ENCODE measurements at places on chromosomes 3 and 15.

DNA sequence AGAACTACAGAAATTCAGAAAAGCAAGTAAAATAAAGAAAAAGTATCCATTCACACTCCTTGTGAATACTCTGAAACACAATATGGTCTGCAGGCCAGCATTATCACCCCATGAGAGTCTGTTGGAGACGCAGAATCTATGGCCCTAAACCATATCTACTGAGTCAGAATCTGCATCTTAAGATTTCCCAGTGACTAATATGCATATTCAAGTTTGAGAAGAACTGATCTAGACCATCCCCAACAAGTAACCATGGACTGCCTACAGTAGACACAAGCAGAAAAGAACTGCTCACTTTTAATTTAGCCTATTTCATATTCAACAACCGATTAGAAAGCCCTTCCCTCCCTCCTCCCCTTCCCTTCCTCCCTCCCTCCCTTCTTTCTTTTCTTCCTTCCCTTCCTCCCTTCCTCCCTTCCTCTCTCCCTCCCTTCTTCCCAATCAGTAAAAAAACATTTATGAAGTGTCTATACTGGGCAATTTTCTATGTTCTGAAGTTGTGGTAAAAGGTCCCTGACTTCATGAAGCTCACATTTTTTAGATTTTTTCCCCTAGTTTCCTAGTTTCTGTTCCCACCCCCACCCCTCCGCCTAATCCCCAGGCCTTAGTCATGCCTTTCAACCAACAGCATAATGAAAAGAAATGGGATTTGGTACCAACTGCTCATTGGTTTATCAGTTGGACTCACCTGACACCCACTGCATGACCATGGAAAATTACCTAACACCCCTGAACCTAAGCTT lies 125.2 kb downstream of the CNTN3 start:
- DNase-seq = no peak

GRCh38 chr15:54843006-54843405 lies 353.7 kb downstream of the RSL24D1 start:
- DNase-seq = no peak

DNA sequence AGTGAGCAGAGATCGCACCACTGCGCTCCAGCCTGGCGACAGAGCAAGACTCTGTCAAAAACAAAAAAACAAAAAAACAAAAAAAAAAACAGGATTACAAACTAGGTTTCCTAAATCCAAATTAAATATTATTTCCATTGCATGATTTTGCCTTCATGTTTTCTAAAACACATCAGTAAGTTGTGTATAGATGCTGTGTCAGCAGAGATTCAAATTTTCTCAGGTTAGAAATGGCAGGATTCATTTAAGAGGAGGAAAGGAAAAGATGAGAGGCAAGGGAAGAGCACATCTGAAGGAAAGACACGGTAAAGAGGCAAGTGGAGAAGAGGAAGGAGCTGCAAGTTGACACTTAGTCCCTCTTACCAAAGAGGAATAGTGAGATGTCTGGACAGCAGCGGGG lies 51.8 kb upstream of the PPARG start:
- no peak for DNase-seq

DNA sequence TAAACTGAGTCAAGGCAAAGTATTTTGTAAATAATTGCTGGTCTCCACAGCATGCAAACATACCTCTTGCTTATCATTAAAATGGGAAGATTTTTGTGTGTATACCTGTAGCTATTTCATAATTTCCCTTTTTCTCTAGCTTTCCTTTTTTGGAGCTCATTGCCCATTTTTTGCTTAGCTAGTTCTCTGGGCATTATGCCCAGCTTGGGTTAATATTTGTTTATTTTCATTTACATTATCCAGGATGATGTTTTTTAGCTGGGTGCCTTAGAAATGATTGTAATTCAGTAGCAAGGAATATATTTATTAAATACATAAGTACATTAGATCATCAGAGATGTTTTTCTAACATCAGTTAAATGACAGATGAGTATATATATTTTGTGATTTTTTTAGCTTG lies 1271.7 kb upstream of the GBE1 start:
- DNase-seq = no peak

- DNase-seq = peak; percentile 60
These were observed 36.2 kb upstream of the COL6A6 start for GRCh38 chr3:130480736-130481135.

GRCh38 chr3:183576487-183577107 lies 21.1 kb upstream of the KLHL6 start:
- DNase-seq = peak; percentile 98

GRCh38 chr3:51500632-51501131 lies 867 bp upstream of the DCAF1 start:
- no peak for DNase-seq

DNA sequence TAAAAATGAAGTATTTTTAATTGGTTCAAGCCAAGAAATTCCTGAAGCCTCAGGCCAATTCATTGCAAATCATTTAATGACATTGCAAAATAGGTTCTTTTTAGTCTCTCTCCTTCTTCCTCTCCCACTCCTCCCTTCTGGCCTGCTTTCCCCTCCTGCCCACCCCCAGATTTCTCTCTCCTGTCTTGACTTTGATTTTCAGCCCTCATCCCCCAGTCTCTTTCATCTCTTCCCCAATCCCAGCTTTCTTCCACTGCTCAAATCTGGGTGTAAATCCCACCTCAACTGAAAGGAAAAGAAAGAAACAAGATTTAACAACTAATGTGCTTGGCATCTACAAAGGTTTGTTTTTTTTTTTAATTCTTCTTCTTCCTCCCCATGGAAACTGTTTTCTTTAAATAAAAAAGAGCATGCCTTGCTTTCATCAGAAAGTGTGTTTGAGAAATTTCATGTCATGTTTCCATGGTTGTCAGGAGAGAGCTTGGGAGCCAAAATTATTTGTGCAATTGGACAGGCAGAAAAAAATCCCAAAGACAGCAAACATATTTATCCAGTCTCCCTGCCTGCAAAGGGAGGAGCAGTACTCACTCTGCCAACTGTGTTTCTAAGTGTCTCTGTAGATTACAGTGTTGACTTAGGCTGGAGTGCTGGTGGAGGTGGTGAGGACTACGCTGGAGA lies 50.4 kb downstream of the BOC start:
- no peak for DNase-seq

DNA sequence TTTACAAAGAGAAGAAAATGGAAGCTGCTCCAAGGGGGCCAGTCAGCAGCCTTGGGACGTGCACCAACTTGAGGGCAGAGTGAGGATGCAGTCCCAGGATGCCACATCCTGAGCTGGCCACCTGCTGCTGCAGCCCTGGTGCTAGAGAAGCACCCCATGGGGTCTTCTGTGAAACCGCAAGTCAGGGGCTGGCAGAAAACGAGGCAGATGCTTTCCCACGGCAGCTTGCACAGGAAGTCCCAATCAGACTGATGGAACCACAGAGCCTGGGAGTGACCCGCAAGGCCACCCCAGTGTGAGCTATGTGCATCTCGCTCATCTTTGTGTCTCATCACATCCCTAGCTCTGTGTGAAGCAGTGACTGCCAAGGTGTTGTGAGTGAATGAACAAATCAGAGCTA lies 76.5 kb downstream of the NUP210 start:
- no peak for DNase-seq

DNA sequence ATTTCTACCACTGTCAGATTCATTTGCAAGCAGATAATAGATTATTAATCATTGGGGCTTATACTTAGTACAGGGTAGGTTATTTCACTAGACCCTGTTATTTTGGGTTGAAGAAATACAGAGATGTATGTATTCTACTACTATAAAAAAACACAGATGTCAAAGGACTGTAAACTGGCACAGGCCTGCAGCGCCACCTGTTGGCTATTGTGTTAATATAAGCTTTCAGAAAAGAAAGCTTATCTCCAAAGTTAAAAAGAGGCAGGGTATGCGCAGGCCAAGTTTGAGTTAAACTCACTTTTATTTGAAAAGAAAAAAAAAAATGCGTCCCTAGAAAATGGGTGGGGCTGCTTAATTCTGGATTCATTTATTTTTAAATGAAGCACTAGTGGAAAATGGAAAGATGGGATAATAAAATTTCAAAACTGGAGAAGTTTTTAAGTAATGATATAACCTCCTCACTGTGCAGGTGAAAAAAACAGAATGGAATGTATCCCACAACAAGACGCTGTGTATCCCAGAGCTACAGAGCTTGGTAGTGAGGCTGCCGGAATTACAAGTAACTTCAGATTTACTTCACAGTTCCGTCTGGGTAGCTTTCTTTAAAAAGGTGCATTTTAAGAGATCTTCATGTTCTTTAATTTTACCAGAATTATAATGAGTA lies 407.2 kb upstream of the TGFBR2 start:
- DNase-seq = peak; percentile 74

GRCh38 chr3:35262406-35262805 lies 376.9 kb upstream of the ARPP21 start:
- no peak for DNase-seq

- DNase-seq = no peak
These were observed 421.6 kb upstream of the CBLB start for GRCh38 chr3:106290304-106290997.

- no peak for DNase-seq
These were observed 22.3 kb downstream of the THRB start for GRCh38 chr3:24472358-24472757.

DNA sequence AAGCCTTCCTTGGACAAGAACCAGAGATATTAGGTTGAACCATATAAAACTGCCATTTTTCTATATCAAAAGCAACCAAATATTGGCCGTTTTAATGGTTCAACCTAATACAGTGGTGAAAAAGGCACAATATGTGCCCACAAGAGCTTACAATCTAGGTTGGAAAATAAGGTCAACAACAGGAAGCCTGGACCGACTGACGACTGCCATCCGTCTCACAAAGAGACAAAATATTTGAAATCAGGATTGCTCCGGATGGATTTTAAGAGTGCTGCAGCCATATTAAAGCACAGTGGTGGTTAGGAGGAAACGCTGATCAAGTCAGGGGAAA lies 1.4 kb downstream of the AHSG start:
- no peak for DNase-seq

DNA sequence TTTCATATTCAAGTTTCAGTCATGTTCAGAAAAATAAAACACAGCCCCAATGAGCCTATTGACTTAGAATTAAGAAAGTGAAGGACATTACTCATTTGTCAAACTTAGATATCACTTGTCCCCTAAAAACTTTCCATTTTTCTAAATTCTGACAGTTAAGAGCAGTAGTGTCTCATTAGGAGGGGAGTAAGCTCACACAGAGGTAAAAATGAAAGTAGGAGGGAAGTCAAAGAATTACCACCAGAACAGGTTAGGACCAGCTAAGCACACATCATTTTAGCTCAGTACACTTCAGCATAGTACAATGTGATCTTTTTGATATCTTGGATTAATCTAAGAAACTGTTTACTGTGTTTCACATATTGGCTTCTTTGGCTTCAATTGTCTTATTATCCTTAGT lies 64.3 kb downstream of the OSTN start:
- DNase-seq = no peak

DNA sequence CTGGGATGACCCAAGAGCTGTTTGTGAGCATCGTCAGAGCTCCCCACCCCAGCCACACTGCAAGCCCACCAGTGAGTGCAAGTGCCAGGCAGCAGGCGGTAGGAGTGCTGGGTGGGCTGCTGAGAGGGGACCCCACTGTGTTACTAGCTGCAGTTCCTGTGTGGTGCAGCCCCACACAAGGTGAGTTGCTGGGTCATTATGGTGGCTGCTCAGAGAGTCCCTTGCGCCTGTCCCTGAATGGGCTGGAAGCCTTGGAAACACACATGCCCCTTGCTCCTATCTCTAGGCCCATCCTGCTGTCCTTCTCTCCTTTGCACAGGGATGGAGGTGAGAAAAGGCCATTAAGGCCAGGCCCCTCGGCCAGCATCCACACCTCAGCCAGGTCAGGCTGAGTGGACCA lies 83.7 kb downstream of the SEC22A start:
- DNase-seq = no peak

DNA sequence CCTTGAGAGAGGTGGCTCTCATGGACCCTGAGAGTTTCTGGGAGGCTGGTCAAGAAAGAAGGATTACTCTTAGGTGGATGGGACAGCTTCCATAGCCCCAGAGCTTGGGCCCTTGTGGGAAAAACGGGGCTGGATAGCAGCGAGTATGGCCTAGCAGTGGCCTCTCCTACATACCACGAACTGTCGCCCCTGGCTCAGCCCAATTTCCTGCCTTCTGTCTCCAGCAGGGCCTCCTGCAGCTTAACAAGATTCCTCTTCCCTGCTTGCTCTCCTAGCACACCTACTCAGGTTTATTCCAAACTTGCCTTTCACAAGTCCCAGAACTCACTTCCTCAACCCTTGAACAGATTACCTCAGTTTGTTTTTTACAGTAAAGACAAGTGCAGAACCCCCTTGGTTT lies 139.7 kb upstream of the TPM1 start:
- DNase-seq = no peak

DNA sequence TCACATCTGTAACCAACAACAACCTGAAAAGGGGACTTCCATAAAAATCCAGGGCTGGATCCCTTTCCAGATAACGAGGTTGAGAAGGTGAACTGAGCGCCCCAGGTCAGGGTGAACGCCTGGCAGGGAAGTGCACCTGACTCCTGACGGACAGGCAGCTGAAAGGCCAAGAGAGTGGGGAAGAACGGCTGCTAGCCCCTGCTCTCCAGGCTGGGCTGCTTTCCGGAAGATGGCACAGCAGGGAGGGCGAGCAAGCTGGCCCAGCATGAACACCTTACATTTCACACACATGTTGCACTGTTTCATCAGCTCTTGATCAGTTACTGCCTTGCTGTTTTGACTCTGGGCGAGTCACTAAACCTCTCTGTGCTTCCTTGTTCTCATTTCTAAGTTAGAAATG lies 127.2 kb upstream of the IQSEC1 start:
- no peak for DNase-seq

DNA sequence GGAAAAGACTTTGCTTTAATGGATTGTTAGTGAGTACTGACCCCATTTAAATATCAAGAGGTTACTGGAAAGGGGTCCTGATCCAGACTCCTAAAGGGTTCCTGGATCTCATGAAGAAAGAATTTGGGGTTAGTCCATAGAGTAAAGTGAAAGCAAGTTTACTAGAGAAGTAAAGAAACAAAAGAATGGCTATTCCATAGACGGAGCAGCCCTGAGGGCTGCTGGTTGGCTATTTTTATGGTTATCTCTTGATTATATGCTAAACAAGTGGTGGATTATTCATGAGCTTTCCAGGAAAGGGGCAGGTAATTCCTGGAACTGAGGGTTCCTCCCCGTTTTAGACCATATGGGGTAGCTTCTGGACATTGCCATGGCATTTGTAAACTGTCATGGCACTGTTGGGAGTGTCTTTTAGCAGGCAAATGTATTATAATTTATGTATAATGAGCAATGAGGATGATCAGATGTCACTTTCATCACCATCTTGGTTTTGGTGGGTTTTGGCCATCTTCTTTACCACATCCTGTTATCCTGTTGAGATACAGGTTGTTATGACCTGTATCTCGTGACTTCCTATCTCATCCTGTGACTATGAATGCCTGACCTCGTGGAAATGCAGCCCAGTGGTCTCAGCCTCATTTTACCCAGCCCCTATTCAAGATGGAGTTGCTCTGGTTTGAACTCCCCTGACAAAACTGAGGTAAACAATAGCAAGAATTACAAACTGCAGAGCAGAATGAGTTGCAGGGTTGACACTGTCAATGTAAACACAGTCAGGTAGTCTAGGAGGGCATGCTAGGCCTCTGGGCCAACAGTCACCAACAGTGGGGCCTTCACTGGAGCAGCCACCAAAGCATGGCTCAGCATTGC lies 10.3 kb upstream of the GPR160 start:
- DNase-seq = no peak

Data from NCI-H82 (cell line).